NCI-H2107 (cell line): ENCODE measurements at places on chromosomes 7 and 10.
A peak's percentile ranks its signal among the peaks of the same experiment; 100 is the strongest.

GRCh38 chr7:157793973-157794745, 457.4 kb downstream of the DNAJB6 start:
- DNase-seq: no peak

GRCh38 chr7:95586951-95587301, 9.4 kb downstream of the PDK4 start:
- no peak for DNase-seq

DNA sequence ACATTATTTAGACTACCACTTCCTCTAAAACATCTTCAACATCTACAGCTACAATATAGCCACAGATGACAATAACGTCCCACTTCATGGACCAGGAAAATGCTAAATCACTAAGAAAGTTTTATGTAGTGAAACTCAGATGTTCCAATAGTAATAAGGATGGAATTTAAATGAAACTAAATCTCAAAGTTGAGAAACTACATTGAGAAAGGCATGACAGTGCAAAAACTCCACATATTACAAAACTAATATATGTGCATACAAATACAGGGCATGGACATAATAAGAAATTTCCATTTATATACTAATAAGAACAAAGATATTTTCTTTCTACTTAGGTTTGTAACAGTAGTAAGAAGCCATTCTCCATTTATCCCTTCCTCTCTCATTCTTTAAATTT, 31.1 kb downstream of the POT1 start:
- no peak for DNase-seq

DNA sequence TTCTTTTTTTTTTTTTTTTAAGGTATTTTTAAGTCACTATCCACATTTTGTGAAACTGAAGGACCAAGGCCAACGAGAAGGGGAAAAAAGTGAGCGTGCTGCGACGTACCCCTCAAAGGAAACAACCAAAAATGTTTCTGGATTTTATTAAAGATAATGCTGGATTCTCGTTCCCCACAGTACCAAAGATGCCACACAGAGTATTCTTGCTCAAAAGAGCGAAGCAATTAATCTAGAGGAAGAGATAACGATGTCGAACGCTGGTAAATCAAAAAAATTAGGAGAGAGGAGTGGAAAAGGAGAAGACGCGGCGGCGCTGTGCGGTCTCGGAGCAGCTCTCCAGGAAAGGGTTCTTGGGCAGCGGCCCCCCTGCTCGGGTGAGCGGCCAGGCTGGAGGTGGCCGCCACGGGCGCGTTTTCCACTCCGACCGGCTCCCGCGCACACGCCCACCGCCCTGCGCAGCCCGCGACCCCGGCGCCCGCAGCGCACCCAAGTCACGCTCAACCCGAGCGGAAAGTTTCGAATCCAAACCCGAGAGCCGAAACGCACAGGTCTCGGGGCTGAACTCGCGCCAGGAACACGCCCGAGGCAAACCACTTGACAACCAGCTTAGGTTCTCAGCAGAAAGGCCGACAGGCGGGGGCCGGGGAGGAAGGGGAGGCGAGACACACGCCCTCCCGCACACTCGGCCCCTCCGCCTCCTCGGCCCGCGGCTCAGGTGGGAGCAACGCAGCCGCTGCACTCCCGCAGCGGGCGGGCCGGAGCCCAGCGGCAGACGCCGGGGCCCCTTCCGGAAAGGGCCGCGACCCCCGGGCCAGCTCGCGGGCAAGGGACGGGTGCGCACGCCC, 989 bp downstream of the SRPK2 start:
- DNase-seq: peak; percentile 54

- no peak for DNase-seq
These were observed 7.6 kb downstream of the WNT8B start for GRCh38 chr10:100470367-100470766.

GRCh38 chr10:110036640-110037039, 28.9 kb downstream of the ADD3 start:
- DNase-seq: no peak

GRCh38 chr7:15947754-15948153, 261.3 kb upstream of the MEOX2 start:
- DNase-seq: no peak

DNA sequence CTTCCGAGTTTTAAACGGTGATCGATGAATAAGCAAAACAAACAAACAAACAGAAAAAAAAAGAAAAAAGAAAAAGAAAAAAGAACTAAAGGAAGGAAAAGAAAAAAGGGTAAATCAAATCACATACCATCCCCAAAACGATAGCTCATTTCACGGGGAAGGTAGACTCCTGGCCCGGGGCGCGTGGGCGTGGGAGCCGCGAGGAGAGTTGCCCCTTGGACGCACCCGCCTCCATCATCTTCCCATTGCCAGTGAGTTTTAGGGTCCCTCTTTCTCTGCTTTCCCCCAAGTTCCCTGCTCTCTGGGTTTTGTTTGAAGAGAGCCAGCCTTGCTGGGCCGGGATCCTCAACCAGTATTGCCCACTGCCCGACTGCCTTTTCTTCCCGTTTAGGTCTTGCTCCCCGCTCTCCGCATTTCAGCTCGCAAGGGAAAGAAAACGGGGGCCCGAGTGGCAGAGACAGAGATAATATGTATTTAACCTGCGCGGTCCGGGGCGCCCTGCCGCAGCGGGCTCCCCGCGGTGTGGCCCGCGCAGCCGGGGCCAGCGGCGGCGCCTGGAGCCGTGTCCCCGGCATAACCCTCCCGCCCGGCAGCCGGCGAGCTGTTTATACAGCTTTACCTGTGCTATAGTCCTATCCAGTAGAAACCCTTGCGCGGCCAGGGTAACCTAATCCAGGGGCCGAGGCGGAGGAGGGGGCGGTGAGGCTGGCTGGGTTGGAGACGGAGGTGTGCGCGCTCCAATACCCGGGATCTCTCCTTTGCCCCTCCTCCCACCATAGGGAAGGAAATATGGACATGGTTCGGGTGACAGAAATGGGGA, 5.2 kb upstream of the GATA3 start:
- DNase-seq: no peak

DNA sequence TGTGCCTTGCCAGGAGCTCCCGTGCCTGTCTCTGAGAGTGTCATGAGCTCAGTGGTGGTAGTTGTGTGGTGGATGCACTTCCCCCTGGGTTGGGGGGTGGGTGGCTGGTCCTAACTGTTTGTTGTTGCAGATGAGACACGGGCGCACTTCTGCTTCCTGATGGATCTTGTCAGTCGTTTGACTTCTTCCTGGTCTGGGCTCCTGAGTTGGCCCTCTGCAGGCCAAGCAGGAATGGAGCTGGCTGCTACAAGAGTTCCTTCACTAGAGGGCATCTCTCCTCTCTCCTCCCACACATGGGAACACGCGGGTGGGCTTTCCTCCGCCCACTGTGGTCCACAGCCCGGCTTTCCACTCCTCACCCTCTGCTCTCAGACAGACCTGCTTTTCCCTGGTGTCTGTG, 82.0 kb downstream of the BMS1 start:
- DNase-seq: no peak

DNA sequence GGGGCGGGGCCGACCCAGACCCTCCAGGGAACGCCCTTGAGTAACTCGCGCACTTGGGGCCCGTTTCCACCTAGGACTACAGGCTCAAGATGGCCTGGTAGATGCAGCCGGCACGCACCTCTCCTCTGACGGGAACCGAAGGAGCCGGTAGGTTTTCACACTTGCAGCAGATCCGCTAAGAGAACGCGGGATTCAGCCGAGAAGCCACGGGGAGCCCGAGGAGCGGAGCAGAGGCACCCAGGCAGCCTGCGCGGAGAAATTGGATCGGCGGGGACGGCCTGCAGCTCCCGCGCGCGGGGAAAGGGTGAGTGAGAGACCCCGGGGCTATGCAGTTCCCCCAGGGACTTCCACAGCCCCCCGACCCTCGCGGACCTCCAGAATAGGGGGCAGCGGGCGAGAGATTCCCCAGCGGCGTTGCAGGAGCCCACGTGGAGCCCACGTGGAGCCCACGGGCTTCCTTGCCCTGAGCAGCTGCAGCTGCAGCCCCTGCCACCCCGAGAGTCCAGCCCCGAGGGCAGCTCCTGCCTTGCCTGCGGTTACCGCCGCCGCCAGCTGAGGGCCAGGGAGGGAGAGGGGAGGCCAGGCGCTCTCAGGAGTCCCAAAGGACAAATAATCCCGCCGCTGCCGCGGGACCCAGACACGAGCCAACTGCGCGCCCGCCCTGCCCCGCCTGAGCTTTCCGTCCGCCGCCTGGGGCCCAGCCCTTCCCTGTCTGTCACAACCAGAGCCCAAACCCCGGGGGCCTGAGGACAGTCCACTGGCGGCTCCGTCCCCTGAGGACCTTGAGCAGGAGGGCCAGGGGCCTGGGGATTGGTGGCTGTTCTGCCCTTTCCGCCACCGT, 13.1 kb downstream of the IFT22 start:
- DNase-seq: no peak

GRCh38 chr10:78211561-78212051, 177.9 kb downstream of the RPS24 start:
- no peak for DNase-seq

DNA sequence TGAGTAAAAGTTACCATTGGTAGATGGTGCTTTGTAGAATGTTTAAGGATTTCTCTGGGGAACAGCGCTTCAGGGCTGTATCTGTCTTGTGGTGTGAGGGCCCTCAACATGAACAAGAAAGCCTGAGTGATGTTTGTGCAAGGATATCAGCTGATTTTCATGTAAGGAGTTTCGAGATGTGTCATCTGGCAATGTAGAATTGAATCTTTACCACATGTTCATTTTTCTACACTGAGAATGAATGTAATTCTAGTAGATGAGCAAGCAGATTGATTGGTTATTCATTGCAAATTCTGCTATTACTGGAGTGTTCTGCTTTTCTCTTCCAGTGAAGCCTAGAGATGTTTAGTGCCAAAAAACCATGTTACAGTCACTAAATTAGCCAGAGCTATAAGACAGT, 87.7 kb downstream of the ST7 start:
- DNase-seq: no peak

- DNase-seq: no peak
These were observed 245.5 kb downstream of the REEP3 start for GRCh38 chr10:63766745-63767137.

DNA sequence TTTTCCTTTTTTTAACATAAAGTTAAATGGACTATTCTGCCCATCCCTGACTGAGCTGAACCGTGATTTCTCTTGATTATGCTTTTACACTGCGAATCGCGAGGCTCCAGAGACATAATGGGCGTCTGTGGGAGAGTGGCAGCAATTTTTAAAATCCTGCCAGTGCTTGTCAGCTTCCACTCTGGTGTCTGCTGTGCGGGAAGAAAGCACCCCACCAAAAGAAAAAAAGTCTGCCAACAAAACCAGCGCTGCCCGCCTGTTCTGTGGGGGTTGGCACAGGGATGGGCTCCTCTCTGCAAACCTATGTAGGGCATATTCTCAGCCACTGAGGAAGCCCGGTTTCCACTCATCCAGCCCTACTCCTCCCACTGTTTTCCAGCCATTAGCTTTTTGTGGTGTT, 592.3 kb upstream of the GALNT17 start:
- no peak for DNase-seq

DNA sequence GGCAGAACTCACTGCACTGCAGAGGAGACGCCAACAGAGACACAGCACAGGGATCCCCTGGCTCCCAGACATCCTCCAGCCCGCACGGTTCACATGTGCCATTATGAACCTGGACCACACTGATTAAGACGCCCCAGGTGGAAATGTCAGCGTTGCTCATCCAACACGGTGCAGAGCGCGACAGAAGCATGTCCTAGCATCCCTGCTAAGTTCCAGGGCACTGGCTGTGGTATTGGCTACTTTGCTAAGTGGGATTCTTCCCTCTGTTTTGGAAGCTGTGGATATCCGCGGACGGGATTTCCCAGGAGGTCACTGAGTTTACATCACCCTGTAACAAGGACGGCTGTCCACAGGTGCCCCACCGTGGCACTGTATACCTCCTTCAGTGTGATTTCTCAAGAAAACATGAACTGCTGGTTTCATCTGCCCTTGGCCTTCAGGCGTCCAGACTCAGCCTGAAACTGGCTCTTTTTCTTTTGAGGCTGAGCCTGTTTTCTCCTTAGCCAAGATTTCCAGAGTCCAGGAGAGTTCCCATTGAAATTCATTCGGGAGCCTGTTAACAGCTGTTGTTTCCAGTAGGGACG, 324.0 kb downstream of the WDR37 start:
- DNase-seq: no peak

- DNase-seq: no peak
These were observed 70.8 kb downstream of the CREB5 start for GRCh38 chr7:28483112-28483511.

GRCh38 chr7:151115121-151115835, 29.0 kb downstream of the AGAP3 start:
- no peak for DNase-seq

GRCh38 chr10:75205908-75206307, 4.7 kb upstream of the VDAC2 start:
- no peak for DNase-seq

- DNase-seq: no peak
These were observed 25.3 kb upstream of the SMARCD3 start for GRCh38 chr7:151273651-151274390.

GRCh38 chr7:128191136-128191844, 49.8 kb upstream of the LEP start:
- DNase-seq: no peak

- no peak for DNase-seq
These were observed 51.9 kb upstream of the CHST15 start for GRCh38 chr10:124145109-124145870.
